ENCODE measurements at places on chromosomes 3 and 15. TPM values are rescaled to one million over a fixed set of nuclear protein-coding genes. Genes with fewer than 3 reads are reported as not detected.
A peak's percentile ranks its signal among the peaks of the same experiment; 100 is the strongest.

Gene DUOXA2
- 0.85 TPM for total RNA-seq

Gene RAB6B
- total RNA-seq, result 6.7 TPM

Gene ARHGAP31
- total RNA-seq, result 2.0 TPM

Gene EPHB3
- total RNA-seq, result 36.3 TPM

Gene KAT2B
- 12.5 TPM for total RNA-seq

Gene GATM
- 17.4 TPM for total RNA-seq

GRCh38 chr15:80480909-80481308, 76.7 kb downstream of the ARNT2 start:
- no peak for ATAC-seq

DNA sequence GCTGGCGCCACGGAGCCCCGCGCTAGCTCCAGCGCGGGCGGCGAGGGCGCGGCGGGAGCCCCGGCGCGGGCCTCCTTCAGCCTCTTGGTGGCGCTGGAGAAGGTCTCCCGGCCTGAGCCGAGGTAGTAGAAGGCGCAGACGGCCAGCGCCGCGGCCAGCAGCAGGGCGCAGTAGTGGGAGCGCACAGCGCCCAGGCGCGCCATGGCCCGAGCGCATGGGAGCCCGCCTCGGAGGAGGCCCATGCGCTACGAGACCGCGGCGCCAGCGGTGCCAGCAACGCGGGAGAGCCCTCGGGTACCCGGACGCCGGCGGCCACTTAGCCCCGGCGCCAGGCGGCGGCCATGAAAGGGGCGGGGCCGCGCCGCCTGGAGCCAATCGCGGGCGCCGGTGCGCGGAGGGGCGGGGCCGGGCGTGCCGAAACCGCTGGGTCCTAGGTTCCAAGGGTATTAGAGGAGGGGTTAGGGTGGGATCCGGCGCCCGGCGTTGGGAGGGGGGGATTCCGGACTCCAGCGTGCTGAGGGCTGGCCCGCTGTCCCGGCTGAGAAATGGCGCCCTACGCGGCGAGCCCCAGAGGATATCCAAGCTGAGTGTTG, at the start of gene XXYLT1:
Gene XXYLT1 (minus strand): TSS at position 343 of the 593 bp plus-strand sequence. CDS start 101 bp downstream, at position 242.
- ATAC-seq, result peak; percentile 88

DNA sequence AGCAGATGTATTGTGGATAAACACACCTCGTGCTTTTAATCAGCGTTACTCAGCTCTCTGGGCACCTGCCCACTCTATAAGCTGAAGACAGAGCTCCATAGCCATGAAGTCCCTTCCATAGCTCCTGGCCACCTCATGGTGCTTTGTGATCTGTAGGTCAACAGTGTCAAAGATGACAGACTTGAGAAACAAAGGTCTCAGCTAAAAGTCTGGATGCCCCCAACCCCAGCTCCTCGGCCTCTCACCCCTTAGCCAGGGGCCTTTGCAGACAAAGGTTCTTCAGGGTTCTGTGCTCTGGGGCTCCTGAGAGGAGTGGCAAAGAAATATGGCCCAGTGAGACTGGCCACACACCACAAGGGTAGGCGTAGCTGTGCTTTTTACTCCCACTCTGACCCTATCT, 168.6 kb downstream of the KLF13 start:
- no peak for ATAC-seq

- ATAC-seq, result peak; percentile 91
Observed at GRCh38 chr3:126212620-126213378, 32.4 kb upstream of the ALDH1L1 start.

- ATAC-seq, result no peak
Observed at GRCh38 chr3:38644662-38645053, 4.8 kb downstream of the SCN5A start.

- ATAC-seq, result peak; percentile 60
Observed at GRCh38 chr3:188881954-188882641, 289.7 kb upstream of the TPRG1 start.

DNA sequence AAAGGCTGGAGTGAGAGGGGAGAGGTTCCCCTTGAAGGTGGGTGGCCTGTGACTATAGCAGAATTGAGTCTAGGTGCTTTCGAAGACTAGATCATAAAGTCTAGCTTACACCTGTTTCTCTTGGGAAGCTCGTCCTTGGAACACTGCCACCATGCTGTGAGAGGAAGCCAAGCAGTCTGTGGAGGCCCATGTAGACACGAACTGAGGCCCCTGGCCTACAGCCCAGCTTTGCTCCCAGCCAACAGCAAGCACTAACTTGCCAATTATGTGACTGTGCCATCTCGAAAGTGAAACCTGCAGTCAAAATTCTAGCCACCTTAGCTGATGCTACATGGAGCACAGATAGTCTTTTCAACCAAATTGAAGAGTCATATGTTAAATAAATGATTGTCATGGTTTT, 190.5 kb upstream of the NECTIN3 start:
- ATAC-seq, result no peak

GRCh38 chr3:49352890-49353421, 5.2 kb downstream of the GPX1 start:
- ATAC-seq, result no peak

DNA sequence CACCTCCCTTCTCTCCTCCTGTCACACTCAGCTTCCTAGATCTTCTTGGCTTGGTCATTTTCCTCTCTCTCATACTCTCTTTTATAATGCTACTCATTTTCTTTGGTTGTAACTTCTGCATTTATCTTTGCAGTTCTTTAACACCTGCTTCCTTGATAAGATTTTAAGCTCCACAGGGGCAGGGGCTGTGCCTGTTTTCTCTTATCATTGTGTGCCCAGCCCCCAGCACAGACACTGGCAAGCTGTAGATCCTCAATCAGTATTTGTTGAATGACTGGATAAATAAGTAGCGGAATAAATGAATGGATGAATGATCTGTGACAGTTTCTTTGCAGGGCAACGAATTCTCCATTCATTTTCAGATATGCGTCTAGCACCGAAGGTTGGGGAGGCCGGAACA, 64.3 kb upstream of the MEX3B start:
- ATAC-seq, result no peak

GRCh38 chr3:178097576-178097975, 438.7 kb upstream of the KCNMB2 start:
- ATAC-seq, result no peak

GRCh38 chr15:65213241-65213640, 2.0 kb upstream of the CILP start:
- ATAC-seq, result no peak

DNA sequence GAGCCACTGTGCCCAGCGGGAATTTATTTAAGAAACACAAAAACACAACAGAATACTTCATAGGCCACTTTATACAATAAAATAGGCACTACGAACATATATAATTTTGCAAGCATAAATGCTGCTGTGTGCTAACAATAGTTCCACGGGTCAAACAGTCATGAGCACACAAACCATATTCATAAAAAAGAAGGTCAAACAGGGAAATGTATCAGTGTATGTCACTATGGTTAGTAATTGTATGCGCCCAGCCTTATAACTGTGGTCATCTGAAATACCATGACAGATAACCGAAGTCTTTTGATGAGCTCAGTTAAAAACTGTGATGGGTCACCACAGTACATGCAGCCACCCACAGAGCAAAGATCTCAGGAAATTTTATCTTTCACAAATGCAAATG, 38.1 kb upstream of the NR2C2 start:
- no peak for ATAC-seq

- ATAC-seq, result no peak
Observed at GRCh38 chr3:112498914-112499711, at the start of gene BTLA. Gene BTLA (minus strand): TSS chr3:112499472. CDS start chr3:112499358, 114 bp downstream.

DNA sequence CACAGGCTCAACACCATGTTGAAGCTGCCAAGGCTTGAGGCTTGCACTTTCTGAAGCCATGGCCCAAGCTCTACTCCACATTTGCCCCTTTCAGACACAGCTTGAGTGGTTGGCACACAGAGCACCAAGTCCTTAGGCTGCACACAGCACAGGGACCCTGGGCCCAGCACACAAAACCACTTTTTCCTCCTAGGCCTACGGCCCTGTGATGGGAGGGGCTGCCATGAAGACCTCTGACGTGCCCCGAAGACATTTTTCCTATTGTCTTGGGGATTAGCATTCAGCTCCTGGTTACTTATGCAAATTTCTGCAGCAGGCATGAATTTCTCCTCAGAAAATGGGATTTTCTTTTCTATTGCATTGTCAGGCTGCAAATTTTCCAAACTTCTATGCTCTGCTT, 445.5 kb downstream of the NLGN1 start:
- ATAC-seq, result no peak

GRCh38 chr3:51522273-51522962, 16.1 kb upstream of the RAD54L2 start:
- no peak for ATAC-seq
